ENCODE measurements at places on chromosomes 2 and 18.
A peak's percentile ranks its signal among the peaks of the same experiment; 100 is the strongest.

- no peak for DNase-seq
These were observed 296.0 kb downstream of the PLCL1 start for GRCh38 chr2:198100346-198100745.

GRCh38 chr2:237858294-237859081, 935 bp upstream of the RAMP1 start:
- peak; percentile 83 for DNase-seq

GRCh38 chr2:205746420-205746785, 64.1 kb downstream of the NRP2 start:
- no peak for DNase-seq

- no peak for DNase-seq
These were observed 99.2 kb downstream of the RAPGEF4 start for GRCh38 chr2:172834881-172835280.

GRCh38 chr2:119435081-119435952, 3.7 kb downstream of the TMEM37 start:
- DNase-seq = no peak
